B cell (primary cell): ENCODE measurements at places on chromosomes 1 and 21. TPM values are rescaled to one million over a fixed set of nuclear protein-coding genes. Genes with fewer than 3 reads are reported as not detected.

DNA sequence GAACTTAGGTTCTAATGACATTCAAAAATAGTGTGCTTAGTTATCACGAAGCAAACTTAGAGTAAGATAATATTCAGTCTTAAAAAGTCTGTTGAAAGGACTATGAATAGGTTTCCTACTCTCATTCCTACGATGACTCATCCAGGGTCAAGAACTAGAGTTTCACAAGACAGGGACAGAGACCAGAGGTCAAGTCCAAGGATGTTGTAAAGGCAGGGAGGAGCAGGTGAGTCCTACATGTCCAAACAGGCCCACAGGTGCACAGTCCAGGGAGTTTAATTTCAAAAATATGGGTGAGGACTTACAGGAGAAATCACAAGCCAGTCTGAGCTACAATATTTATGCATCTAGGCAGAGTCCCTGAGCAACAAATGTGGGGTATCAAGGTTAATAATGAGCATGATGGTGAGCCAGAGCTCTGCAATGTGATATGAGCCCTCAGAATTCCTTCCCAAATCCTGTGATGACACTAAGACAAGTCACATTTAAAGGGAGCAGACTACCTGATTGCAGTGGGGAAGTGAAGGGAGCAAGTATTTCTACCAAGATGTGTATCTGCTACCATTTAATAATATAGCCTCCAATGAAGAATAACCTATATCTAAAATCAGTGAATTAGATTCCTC, 100.0 kb upstream of the NRIP1 start:
- DNase-seq, result no peak

- DNase-seq, result no peak
Observed at GRCh38 chr1:71448444-71448843, 367.6 kb upstream of the ZRANB2 start.

DNA sequence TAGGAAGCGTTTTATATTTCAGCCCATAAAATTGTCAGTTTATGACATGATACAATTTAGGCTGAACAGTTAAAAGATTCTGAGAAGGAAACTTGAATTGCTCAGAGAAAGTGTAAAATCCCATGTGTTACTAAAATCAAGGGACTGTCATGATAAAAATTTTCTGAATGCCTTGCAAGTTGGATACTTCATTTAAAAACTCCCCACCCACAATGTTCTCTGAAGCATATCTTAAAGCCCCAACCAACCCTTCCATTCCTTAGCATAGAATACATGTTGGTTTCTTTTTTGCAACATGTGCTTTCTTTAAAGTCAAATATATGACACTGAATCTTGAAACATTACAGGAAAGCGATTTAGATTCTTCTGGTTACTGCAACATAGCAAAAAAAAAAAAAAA, 97.4 kb downstream of the MRPL39 start:
- peak; percentile 39 for DNase-seq

- no peak for DNase-seq
Observed at GRCh38 chr1:36991551-36991950, 42.8 kb downstream of the GRIK3 start.

GRCh38 chr1:74517599-74518051, 5.2 kb upstream of the LRRC53 start:
- DNase-seq, result no peak

DNA sequence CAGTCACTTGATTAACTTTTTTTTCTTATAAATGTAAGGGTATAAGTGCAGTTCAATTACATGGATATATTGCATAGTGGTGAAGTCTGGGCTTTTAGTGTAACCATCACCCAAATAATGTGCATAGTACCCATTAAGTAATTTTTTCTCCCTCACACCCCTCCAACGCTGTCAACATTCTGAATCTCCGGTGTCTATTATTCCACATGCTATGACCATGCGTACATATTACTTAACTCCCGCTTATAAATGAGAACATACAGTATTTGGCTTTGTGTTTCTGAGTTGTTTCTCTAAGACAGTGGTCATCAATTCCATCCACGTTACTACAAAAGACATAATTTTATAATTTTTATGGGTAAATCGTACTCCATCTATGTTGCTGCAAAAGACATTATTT, 1191.1 kb downstream of the NCAM2 start:
- no peak for DNase-seq

DNA sequence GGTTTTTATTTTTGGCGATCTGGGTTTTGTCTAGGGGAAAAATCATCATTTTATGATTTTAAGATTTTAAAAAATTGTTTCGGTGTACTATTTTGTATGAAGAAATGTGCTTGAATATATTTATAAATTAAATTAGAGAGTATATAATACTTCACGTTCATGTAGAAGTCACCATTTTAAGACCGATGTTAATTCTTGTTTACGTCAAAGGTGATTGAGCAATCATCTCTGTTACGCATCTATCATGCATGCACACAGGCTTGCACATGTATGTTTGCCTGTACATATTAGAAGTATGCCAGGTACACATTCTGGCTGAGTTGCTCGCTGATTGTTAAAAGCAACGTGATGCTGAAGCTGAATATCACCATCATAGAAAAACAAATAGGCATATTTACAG, 54.7 kb downstream of the DYRK1A start:
- DNase-seq, result no peak

GRCh38 chr1:112318698-112319370, 77.2 kb upstream of the CTTNBP2NL start:
- DNase-seq, result no peak

DNA sequence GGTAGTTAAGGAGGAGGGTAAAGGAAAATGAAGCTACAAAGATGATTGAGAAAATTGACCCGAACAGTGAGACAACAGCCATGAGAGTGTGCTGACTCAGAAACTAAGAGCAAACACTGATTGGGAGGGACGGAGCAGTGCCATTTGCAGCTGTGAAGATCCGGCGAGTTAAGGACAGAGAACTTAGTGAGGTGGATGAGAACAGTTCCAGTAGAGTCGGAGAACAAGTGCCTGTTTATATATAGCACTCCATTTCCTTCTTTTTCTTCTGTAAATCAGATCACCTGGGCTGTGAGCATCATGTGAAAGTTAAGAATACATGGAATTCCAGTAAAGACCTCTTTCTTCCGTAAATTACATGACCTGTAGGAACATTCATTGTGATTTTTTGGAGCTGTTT, 145.7 kb downstream of the KCNK2 start:
- DNase-seq, result no peak

DNA sequence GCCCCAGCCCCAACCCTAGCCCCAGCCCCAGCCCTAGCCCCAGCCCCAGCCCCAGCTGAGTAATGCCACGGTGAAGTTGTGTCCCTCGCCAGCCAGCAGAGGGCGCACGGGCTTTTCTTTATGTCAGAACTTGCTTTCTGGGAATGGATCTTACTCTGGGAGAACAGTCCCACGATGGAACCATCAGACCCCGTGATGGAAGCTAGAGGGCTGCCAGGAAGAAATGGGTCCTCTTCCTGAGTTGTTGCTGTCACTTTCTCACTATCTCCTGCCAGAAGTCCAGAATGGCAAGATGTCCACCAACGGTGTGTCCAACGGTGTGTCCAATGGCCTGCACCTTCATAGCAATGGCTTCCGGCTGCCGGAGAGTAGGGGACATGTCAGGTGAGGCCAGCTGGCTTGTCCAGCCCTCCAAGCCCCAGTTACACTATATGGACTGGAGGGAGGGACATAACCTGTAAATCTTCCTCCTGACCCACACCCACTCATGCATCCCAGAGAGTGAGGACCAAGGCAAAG, 25.1 kb upstream of the TMEM222 start:
- peak; percentile 72 for DNase-seq

GRCh38 chr1:170096806-170097340, 22.4 kb upstream of the KIFAP3 start:
- DNase-seq, result no peak

DNA sequence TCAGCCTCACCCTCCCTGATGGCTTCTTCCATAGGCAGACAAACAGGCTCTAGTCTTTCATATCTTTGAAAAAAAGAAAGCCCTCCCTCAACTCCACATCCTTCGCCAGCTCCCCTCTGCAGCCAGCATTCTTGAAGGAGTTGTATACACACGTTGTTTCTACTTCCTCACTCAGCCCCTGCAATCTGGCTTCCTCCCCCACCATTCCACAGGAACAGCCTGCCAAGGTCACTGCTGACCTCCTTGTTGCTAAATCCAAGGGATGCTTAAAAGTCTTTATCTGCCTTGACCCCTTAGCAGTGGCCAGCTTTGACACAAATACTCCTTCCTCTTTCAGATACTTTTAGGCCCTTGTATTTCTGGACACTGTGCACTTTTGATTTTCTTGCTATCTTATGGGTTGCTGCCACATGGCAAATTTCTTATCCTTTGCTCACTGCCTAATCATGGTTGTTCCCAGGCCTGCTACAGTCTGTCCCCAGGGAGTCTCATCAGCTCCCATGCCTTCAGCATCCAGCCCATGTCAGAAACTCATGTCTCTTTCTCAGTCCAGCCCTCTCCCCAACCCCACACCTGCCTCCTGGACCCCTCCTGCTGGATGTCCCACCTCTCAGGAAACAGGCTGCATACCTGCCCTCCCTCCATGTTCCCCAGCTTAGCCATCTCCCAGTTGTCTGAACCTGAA, 8.3 kb downstream of the FAM229A start:
- no peak for DNase-seq

DNA sequence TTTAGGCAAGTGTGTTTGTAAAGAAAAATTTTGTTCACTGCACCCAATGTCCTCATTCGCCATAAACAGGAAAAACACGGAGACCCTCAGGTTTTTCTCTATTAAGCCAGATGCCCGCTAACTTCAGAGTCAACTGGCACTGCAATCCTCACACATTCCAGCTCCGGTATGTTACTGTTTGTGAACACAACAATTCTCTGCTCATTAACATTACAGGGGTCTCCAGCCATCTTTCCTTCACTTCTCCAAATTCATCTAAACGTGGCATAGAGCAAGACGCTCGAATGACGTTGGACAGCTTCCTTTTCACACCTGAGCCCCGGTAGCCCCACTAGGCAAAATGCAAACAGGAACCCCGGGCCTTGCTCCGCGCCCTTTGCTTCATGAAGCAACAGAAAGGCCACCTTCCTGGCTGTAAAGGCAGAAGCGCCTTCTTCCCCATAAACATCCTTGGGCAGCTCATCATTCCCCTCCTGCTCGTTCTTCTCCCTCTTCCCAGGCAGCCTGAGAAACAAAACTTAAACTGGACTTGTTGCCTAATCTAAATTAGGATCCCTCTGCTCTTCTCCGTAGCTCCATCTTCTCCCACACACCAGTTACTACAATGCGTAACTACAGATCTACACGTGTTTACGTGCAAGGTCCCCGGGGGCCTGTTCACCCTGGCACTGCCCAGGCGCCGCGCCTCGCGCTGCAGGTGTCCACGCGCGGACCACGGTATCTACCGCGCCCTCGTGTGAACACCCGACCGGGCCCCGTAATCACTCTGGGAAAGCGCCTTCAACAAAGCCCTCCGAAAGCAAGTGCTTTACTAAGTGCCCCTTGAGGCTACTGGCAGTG, 1.2 kb downstream of the LBR start:
- DNase-seq, result peak; percentile 83

DNA sequence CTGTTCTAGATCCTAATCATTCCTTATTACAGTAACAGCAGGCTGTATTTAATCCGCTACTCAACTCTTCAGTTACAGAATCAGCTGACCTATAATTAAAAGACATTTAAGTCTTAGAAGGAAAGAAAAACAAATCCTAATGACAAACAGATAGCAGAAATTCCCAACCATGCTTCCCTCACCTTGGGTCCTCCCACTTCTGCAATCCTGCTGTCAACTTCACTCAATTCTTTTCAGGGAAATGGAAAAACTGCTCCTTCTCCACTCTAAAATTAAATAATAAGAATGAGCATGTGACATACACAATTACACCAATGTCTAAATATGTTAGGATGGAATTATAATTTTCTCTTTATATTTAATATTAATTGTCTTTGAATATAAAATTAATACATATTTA, 182.6 kb upstream of the LYPLAL1 start:
- DNase-seq, result no peak

GRCh38 chr1:7783178-7783711, 846 bp upstream of the PER3 start:
- DNase-seq, result peak; percentile 63

GRCh38 chr1:12315146-12315545, 85.3 kb downstream of the VPS13D start:
- no peak for DNase-seq

DNA sequence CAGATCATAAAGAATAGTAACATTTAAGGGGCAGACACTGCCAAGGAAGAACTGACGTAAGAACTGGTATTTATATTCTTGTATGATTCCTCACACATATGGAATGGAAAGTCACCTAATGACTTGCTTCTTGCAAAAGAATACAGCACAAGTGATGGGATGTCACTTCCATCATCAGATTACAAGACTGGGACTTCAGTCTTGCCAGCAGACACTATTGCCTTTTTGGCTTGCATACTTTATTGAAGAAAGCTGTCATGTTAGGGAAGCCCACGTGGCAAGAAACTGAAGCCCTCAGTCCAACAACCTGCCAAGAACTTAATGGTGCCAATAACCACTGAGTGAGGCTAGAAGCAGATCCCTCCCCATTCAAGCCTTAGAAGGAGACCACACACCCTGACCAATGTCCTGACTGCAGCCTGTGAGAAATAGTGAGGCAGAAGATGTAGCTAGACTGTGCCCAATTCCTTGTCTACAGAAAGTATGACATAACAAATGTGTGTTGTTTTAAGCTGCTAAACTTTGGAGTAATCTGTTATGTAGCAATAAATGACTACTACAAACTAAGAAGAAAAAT, 12.0 kb downstream of the EGLN1 start:
- DNase-seq, result no peak

The LAMC1 gene
- 27.0 and 34.0 TPM in 2 replicates for total RNA-seq

The VWA5B1 gene
- not detected in 2 replicates for total RNA-seq

The RGS13 gene
- total RNA-seq, result 0.36 and 0.59 TPM in 2 replicates

The GBP1 gene
- 9.4 and 9.8 TPM in 2 replicates for total RNA-seq

The NR1I3 gene
- not detected in 2 replicates for total RNA-seq

The OLFML2B gene
- 0.12 TPM in 1 of 2 replicates, not detected in the other for total RNA-seq

The FAM163A gene
- total RNA-seq, result not detected in 2 replicates

The SPRR4 gene
- total RNA-seq, result not detected in 2 replicates

The TBX19 gene
- 6.8 and 7.0 TPM in 2 replicates for total RNA-seq

The AJAP1 gene
- not detected in 2 replicates for total RNA-seq

The CADM3 gene
- 0.32 and 0.39 TPM in 2 replicates for total RNA-seq

The FCRL5 gene
- total RNA-seq, result 34.0 and 35.0 TPM in 2 replicates

The BCL2L15 gene
- total RNA-seq, result 1.3 and 1.6 TPM in 2 replicates

The PRMT6 gene
- total RNA-seq, result 21.6 and 23.3 TPM in 2 replicates

The VTCN1 gene
- total RNA-seq, result not detected in 2 replicates
